ENCODE measurements at places on chromosomes 11 and 22. TPM values are rescaled to one million over a fixed set of nuclear protein-coding genes. Genes with fewer than 3 reads are reported as not detected.
A peak's percentile ranks its signal among the peaks of the same experiment; 100 is the strongest.

SLC22A9 gene
- polyA plus RNA-seq: not detected

GRCh38 chr22:22928666-22929380 is 41.2 kb downstream of the IGLL5 start:
- no peak for DNase-seq

PATE4 gene
- not detected for polyA plus RNA-seq

DNA sequence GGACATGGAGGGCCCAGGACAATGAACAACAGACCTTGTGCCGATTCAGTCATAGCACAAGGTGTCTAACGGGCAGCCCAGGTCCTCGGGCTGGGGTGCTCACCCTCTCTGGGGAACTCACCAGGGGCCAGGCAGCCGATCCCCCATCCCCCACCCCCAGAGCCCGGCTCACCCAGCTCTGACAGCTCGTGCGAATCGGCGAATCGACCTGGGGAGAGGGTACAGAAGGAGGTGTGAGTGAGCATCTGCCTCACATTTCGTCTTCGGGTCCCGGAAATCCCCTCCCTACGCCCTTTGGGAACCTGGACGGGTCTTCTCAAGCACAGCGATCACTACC is 423 bp downstream of the PEX16 start:
- DNase-seq: no peak

DNA sequence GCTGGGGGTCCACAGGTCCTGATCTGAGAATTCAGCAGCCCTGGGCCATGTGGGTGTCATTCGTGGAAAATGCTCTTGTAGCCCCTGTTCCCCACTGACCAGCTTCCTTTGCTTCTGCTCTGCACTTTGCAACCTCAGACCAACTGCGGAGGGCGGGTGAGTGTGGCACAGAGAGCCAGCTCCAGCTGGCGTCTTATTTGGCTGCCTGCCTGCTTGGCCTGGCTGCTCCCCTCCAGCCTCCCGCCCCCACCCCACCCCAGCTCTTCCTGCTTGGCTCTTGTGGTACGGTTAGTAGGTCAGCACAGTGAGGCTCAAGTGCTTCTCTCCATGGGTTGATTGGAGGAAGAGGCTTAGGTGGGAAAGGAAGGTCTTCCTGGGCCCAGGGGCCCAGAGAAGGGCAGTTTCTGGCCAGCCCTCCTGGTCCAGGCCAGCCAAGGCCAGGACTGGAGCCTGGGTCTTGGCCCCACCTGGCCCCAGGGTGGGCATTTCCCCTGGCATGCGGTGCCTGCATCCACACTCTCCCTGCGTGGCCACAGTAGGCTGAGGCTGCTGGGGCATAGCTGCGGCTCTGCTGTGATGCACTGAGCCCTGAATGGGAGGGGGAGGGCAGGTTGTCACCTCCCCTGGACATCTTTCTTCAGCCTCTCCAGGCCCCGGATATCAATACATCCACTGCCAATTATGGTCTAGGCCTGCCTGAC is 26.5 kb downstream of the MYO7A start:
- no peak for DNase-seq

TRIM51 gene
- not detected for polyA plus RNA-seq

MPZL2 gene
- 6.2 TPM for polyA plus RNA-seq

DNA sequence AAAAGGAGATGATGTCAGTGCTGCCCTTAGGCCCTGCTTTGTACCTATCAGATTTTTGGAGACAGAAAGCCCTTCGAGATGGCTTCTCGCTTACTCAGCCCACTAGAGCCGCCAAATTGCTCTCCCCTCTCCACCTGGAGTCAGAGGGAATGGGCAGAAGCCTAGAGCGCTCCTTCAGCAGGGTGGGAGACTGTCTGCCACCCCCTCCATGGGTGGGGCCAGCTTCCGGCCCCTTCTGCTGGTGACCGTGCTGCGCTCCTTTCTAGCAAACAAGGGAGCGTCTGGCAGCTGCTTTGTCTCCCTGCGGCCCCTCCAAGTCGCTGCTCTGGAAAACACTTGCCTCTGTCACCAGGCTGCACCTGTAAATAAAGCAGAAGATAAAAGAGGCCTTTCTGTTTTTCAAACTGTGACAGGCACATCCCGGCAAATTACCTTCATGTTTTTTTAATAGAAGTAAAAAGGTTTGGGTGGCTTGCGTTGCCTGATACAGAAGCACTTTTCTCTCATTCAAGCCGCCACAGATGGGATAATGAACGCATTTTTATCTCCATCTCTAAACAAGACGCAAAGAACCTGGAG is 145.7 kb upstream of the NECTIN1 start:
- peak; percentile 64 for DNase-seq

DNA sequence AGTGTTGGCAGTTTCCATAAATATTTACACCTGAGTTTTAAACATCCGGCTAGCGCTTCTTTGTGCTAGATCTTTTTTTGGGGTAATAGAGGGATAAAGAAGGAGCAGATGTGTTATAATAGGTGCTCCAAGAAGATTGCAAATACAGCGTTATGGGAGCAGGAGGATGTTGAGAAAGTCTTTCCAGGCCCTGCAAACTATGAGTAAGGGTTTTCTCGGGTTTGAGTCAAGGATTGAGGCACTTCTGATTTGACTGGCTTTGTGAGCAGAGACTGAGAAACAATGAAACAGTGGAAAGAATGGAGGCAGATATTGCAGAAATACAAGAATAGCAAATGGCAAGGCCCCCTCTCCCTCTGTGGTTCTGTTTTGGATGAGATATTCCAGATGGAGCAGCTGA is 155.0 kb upstream of the TIMP3 start:
- no peak for DNase-seq

DNA sequence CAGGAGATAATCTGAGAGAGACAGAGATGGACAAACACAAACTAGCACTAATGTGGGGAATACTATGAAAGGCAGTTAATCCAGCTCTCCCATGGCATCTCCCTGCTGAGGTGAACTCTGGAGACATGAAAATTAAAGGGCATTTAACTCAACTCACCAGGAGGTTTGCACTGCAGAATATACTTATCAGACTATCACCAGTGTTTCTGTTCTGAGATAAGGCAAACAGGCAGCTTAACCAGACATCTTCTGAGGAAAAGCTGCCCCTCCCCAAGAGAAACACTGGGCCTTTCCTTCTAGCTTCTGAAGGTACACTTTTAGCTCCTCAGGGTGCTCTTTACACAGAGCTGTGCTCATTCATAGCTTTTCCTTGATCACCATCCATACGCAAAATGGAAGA is 85.5 kb downstream of the AMBRA1 start:
- DNase-seq: no peak

- DNase-seq: no peak
Observed at GRCh38 chr11:8681837-8682302, 595 bp downstream of the TRIM66 start.

DNA sequence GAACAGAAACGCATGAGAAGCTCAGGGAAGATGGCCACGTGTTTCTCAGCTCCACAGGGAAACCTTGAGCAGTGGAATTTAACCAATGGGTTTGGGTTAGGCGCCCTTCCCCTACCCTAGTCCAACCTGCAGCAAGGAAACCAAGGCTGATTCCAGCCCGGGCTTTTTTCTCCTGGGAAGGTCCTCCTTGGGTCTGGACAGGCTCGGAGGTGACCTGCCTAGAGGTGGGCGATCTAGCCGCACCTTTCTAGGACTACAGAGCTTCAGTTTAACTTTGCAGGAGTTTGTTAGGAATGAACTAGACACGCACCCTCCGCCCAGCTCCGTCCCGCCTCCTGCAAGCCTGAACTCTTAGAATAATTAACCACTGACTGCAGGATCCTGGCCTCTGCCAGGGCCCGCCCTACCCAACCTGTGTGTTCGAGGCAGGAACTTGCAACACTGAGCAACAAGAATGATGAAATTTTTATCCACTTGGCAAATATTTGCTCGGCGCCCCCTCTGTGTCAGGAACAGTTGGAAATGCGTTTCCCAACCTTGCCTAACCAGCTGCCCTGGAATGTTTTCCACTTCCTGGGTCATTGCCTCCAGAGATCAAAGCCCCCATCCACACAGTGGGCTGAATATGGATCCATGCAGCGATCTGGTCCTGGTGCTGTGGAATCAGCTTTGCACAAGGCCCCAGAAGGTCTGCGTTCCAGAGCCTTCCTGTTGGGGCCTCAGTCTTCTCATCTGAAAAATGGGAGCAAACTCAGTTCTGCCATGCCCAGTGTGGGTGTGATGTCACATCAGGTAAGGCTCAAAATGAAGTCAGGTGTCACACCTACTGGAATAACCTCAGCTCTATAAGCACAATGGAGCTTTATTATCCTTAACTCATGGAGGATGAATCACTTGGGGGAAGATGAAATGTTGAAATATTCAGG is 13.3 kb downstream of the MPST start:
- no peak for DNase-seq

DNA sequence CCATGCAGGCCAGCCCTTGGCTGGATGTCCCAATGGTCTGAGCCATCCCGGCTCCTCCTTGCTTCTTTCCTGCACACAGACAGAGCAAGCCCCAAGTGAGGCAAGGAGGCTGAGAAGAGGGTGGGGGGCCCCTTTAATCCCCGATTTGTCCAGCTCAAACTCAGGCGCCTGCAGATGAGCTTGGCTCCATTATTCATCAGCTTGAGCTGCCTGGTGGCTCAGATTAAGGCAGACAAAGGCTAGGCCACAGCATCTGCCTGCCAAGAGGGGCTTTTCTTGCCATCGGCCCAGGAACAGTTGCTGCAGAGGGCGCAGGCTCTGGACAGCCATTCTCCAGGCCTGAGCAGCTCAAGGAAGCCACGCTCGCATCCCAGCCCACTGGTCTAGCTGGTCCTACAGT is 35.4 kb downstream of the LMO1 start:
- DNase-seq: no peak

DNA sequence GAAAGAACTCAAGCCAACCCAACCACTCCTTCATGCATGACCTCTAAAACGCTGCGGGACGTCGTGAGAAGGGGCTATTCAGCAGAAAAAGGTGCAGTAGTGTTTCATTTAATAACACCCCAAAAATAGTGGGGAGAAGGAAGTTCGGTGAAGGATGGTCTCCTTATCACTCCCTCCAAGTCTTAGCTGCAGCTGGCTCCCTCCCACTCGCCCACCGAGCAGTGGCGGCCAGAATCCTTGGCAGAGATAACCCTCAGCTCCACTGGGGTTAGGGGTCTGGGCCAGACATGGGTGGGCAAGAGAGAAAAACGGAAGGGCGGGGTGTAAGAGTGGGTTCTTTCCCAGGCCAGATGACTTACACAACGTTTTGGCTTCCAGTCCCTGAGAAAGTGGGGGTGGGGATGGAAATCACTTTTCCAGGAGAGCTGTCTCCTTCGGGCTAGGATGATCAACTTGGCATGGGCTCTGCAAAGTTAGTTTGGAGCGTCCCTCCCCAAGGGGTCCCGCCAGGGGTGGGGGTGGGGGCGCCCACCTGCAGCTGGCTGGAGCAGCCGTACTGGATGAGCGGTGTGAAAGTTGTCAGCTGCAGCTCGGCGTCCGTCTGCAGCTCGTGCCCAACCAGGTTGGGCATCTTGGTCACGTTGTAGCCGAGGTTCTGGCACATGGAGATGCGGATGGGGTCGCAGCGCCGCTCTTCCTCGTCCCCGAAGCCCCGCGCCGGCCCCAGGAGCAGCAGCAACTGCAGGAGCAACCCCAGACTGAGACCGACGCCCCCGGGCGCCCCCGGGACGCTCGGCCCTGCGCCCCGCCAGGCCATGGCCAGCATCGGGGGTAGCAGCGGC is 705 bp downstream of the FZD4 start:
- DNase-seq: peak; percentile 71

DNA sequence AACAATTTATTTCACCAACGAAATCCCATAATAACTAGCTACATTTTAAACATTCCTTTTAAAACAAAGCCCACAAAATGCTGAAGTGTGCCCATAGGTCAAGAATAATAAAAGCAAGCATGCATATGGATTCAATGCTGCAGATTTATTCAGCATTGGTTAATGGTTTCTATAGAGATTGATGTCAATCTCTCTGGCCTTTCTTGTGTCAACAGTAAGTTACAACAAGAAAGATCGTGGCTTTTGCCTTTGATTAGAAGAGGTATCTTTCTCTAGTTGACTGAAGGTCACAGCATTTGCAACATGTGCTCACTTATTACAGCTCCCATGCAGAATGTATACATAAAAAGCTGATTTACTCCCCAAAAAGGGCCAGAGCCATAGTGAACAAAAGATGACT is 1.4 kb upstream of the SOX6 start:
- DNase-seq: no peak

- DNase-seq: no peak
Observed at GRCh38 chr11:73266646-73267020, 5.5 kb upstream of the P2RY6 start.

SHISA8 gene
- not detected for polyA plus RNA-seq

CCDC188 gene
- 21.1 TPM for polyA plus RNA-seq

DNA sequence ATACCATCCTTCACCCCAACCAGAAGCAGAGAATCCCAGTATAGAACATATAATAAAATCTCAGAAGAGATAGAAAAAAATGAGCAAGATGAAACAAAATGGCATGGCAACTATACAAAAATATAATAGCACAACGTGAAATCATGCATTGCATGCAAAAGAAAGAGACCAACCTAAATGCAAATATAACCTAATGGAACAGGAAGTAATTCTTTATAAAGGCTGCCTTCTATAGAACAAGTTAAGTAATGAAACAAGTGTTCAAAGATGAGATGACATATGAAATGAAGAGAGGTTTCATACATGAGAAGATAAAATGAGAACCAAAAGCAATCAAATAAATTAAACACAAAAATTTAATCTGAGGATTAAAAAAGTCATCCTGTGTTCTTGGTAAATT is 18.5 kb upstream of the ARHGAP20 start:
- no peak for DNase-seq

OTOG gene
- not detected for polyA plus RNA-seq
